ENCODE measurements at places on chromosomes 1 and 21.

- no peak for DNase-seq
These were observed 608.5 kb downstream of the SMYD3 start for GRCh38 chr1:245898581-245898980.

GRCh38 chr1:78483903-78484302 is 6.9 kb upstream of the PTGFR start:
- DNase-seq: no peak

GRCh38 chr1:114756949-114757454 is 782 bp downstream of the CSDE1 start:
- DNase-seq: peak; percentile 33

GRCh38 chr21:38637161-38637560 is 138.9 kb upstream of the ERG start:
- DNase-seq: no peak

DNA sequence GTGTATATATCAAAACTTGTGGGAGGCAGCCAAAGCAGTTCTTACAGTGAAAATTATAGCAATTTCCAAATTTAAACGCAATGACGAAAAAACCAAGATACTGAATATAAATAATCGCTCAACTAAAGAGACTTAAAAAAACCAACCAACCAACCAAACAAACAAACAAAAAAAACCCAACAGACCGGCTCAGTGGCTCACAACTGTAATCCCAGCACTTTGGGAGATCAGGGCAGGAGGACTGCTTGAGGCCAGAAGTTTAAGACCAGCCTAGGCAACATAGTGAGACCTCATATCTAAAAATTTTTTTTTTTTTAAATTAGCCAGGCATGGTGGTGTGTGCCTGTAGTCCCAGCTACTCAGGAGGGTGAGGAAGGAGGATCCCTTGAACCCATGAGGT is 23.4 kb downstream of the RPL5 start:
- DNase-seq: no peak

DNA sequence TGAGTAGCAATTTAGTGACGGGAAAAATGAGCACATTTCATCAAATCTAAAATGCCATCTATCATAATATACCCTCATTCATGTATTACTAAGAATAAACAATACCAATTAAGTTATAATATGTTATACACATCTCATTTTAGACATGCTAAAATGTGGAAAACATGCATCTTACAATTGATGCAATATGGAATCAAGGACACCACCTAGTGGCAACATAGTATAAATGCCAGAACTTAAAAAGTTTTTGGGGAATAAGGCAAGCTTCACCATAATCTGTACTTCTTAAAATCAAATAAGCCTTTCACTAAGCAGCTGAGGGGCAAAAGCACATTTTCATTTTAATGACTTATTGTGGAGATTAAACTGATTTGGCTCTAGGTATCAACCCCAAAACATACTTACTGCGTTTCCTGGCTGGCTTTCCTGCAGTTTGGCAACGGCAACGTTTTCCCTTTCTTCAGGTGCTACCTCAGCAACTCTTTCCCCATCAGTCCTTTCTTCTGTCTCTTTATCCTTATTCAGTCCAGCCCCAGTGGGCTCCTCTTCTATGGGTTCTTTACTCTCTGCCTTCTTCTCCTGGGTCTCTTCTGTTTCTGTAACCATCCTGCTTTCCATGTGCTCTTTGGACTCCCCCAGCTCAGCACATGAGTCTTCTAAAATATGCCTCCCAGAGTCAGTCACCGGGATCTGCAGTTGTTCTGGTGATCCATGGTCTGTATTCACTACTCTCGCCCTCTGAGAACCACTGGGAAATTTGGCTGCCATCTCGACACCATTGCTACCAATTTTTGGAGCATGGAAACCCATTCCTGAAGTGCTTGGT is 11.4 kb downstream of the SDE2 start:
- no peak for DNase-seq

- no peak for DNase-seq
These were observed 663.2 kb downstream of the ADGRL2 start for GRCh38 chr1:82463951-82464350.

GRCh38 chr1:45673956-45674355 is 12.4 kb downstream of the GPBP1L1 start:
- no peak for DNase-seq

DNA sequence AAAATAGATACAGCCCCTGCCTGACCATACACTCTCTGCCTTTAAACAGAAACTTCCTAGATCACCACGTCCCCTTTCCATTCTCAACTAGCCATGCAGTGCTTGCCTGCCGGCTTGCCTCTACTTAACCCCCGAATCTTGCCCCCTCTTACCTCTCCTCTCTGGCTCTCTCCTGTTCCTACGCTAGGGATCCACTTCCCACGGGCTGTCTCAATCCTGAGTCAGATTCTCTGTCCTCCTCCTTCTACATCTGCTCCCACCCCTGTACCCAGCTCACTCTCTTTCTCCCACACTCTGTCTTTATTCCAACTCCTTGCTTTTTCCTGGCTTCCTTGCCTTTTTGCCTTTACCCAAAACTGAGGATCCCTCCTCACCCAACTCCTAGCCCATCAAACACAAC is 29.3 kb downstream of the ATF3 start:
- DNase-seq: no peak

GRCh38 chr1:182662121-182662890 is 22.1 kb downstream of the RGS8 start:
- DNase-seq: no peak

- no peak for DNase-seq
These were observed 563.4 kb upstream of the PLXNA2 start for GRCh38 chr1:208807446-208808127.

DNA sequence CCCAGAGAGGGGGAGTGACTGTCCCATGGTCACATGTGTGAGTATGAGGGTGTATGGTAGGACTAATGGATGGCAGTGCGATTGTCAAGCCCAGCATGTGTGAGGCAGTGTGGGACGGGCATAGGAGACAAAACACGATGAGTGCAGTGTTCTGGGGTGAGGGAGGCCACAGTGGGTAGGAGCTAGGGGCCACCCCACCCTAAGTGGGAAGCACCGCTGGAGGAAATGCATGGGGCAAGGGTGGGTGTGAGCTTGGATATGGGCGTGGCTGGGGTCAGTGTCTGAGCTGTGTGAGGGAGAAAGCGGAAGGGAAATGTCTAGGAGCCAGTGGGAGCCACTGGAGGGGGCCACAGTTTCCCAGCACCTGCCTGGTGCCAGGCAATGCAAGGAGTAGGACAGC is 56.5 kb downstream of the FOXO6 start:
- DNase-seq: no peak

DNA sequence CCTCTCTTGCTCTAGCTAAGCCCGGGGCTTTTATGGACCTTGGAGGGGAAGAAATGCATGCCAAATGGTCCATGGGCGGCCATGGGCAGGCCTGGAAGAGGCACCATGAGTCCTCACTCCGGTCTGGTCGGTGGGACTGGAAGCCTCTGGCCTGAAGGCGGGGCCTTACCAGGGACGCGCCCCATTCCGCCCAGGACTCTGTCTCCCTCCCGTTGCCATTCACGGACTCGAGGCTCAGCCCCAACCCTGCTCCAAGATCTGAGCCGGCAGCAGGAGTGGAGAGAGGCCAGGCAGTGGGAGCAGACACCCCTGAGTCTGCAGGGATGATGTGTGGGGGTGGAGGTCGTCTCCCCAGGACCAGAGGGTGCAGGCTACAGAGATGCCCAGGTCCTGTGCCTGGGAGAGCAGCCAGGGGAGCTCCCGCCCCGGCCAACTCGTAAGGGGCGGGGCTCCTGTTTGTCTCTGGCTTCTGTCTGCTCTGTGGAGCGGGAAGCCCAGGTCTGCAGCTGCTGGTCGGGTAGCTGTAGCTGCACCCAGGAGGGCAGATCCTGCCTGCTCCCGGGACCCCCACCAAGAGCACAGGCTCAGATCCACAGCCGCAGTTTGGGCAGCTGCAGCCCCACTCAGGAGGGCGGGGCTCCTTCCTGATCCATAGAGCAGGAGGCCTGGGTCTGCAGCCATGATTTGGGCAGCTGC is 8.3 kb upstream of the KANK4 start:
- no peak for DNase-seq

DNA sequence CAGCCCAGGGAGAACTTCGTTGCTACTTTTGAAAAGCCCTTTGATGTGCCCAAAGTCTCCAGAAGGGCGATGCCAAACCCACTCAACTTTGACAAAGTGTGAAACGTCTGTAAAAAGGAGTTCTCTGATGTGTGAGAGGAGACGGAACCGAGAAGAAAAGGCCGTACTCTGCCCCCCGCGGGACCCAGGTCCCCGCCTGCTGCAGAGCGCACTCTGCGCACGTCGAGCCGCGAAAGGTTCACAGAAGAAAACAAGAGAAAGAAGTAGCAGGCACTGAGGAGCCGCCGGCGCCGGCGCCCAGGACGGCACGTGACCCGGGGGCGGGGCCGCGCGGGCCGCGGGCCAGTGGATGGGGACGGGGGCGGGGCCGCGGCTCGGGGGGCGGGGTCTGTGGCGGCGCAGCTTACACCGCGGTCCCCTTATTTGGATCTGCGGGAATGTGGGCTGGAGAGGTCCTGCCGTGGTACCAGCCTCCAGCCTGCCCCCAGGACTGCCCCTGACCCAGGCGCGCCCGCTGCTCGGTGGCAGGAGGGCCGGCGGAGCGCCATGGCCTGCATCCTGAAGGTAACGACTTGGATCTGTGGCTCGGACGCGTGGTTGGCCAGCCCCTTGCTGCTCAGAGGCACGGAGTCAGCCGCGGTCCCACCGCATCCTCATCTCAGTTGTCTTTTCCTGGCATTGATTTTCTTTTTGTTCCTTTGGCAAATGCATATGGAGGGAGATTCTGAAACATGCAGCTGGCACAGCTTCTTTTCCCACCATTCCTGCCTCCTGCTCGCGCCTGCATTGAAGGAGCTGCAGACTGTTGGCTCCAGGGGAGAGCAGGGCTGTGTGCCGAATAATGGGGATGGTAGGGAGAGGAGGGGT is at the start of gene ST6GALNAC3:
Gene ST6GALNAC3, plus strand, starts transcription at position 426 of the 867 bp plus-strand sequence.
- DNase-seq: peak; percentile 83

DNA sequence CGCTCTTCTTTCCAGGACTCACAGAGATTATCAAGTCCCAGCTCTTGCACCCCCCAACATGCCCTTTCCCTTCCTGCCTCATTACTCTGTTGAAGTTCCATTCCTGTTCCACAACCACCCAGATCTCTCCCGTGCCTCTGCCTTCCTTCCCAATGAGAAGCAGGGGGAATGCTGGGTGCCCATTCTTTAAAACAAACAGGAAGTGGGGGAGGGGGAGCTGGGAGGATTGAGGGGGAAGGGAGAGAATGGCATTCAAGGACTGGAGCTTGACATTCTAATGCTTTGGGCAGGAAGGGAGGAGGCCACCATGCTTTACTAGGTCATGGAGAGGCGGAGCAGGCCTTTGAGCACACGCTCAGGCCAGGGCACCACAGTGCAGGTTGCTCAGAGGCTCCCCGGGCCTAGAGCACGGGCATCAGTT is 150.3 kb upstream of the IRF2BP2 start:
- no peak for DNase-seq

DNA sequence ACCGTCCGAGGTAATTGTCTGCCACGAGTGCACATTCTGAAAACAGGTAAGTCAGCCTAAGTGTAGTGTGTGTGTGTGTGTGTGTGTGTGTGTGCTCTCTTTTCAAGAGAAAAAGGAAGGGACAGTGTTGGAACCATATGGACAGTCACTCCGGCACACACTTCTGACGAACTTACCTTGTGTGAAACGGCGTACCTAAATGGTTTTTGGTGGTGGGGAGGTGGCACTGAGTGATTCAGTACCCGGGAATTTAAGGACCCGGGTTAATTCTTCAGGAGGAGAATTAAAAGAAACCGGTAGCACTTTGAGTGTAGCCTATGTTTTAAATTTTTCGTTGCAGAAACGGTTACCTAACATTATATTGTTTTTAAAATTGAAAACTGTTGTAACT is 286 bp downstream of the ODR4 start:
- no peak for DNase-seq

GRCh38 chr1:150152182-150152536 is 2.4 kb downstream of the PLEKHO1 start:
- DNase-seq: no peak

- no peak for DNase-seq
These were observed 299.1 kb upstream of the PROX1 start for GRCh38 chr1:213688655-213689054.

DNA sequence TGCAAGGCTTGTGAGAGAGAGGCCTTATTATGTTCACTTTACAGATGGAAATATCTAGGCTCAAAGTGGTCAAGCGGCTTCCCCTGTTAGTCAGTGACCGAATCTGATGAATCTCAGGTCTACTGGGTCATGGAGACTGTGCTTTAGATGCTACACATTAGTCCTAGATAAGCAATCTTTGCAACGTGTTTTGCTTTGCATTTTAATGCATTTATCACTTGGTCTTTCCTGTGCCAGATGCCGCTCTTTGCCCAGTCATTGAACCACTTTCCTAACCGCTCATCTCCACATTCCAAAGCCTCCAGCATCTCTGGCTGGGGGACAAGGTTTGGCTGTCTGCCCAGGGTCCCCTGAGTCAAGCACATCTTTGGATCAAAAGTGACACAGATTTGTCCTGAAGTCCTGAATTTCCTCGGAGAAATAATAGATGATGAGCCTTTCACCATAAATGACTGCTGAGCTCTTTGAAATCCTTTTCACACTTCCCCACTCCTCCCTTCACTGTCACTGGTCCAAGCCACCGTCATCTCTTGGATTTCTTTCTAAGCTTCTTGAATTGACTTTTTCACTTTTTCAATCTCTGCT is 96.0 kb upstream of the USP24 start:
- DNase-seq: no peak

GRCh38 chr1:37890378-37891014 is 31.1 kb upstream of the MTF1 start:
- no peak for DNase-seq

GRCh38 chr1:242784807-242785206 is 260.3 kb upstream of the PLD5 start:
- no peak for DNase-seq

DNA sequence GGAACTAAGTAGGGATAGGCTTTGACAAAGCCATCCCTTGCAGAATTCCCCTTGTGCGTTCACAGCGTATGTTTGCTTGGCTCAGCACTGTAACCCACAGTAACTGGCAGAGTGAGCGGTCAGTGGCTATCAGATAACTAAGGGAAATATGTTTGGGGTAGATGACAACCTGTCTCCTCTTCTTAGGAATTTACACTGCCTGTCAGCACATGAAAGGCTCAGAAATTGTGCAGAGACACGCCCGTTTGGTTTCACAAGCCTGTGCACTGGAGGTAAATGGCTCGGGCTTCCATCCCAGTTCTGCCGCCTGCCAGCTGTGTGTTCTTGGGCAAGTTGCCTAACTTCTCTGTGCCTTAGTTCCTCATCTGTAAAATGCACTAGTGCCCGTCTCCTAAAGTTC is 101.2 kb downstream of the PRDM2 start:
- DNase-seq: no peak

DNA sequence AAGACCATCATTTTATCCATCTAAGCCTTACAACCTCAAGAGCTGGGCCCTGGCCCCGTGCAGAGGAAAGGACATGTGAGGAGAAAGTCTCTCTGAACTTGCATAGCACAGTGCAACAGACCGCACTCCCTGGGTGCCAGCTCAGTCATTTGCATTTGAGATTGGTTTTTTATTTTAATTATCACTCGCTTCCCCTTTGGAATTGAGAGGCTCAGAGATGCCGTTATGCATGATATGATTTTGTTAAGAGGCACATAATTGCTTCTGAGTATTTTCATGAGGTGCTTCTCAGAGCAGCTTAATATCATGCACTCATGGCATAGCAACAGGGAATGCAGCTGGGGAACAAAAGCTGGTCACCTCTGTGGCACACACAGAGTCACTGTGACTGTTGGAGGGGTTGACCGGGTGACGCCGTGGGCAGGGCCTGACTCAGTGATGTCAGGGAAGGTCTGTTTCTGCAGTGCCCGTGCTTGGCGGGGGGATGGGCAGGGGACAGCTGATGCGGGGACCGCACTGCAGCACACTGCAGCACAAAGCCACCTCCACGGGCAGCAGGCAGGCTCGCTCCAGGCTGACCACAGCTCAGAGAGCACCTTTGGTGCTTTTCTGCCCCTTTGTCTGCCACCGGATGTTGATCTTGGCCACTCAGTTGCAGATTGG is 43.2 kb upstream of the VAMP3 start:
- DNase-seq: no peak

Data from CD4-positive, alpha-beta T cell treated with Interleukin-4 for 1 hour (primary cell).